ENCODE measurements at places on chromosomes 2 and 18.

GRCh38 chr2:236943068-236943467, 142.6 kb upstream of the COPS8 start:
- DNase-seq = no peak

- DNase-seq = no peak
Observed at GRCh38 chr2:215280326-215280725, 31.5 kb upstream of the ATIC start.

- DNase-seq = no peak
Observed at GRCh38 chr2:85661139-85661858, 6.7 kb downstream of the SFTPB start.

DNA sequence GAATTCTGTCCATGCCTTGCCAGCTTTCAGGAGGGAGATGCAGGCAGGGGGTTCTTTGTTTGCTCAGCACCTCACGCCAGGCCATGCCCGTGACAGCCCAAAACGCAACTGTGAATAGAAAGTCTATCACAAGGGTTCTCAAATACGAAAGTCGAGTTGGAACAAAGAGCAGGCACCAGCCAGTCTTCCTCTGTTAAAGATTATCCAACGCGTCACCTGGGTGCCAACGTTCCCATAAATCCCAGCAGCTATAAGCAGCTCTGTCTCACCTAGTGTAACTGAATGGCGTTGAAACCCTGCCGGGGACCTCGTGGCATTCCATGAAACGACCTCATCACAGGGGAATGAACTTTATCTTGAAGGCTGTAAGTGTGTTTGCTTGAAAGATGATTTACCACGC, 84.8 kb upstream of the GATA6 start:
- DNase-seq = no peak

- no peak for DNase-seq
Observed at GRCh38 chr2:213243189-213244044, 40.8 kb upstream of the SPAG16 start.

Measured in stimulated activated CD4-positive, alpha-beta T cell treated with anti-CD3 and anti-CD28 coated beads, Interleukin-15, amount 100 ng/mL, for 1 hour (primary cell).